Stimulated activated CD8-positive, alpha-beta memory T cell treated with anti-CD3 and anti-CD28 coated beads, Interleukin-4, amount 100 ng/mL, for 1 hour (primary cell): ENCODE measurements at places on chromosomes 6 and 20.

- no peak for DNase-seq
Observed at GRCh38 chr6:309947-310346, 17.7 kb downstream of the DUSP22 start.

DNA sequence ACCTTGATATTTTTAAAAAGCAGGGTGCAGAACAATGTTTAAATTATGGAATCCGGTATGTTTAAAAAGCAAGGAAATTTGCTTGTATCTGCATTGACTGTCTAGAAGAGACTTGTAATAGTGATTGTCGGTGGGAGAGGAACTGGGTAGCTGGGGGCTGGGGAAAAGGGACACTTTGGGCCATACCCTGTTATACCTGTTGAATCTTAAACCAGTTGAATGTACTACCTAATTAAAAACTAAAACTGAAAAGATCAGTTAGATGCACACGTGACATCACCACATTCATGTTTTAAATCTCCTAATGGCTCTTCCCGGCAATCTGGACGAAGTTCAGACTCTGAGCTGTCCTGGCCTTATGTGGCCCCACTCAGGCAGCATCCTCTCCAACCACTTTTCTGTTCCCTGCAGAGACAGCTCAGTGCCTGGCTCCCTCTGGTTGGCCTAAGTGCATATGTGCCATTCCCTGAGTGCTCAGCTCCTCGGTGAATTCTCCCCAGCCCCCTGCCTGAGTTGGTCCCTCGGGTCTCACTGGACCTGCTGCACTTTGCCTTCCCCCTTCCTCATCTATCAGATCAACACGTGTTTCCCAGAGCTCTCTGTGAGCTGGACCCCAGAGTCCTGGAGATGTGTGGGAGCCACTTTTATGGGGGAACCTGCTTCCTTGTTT, 36.3 kb downstream of the SLC52A3 start:
- DNase-seq = no peak

GRCh38 chr20:31925631-31926030, 26.2 kb downstream of the PDRG1 start:
- no peak for DNase-seq

GRCh38 chr6:111114087-111114443, 26.8 kb downstream of the SLC16A10 start:
- DNase-seq = no peak

DNA sequence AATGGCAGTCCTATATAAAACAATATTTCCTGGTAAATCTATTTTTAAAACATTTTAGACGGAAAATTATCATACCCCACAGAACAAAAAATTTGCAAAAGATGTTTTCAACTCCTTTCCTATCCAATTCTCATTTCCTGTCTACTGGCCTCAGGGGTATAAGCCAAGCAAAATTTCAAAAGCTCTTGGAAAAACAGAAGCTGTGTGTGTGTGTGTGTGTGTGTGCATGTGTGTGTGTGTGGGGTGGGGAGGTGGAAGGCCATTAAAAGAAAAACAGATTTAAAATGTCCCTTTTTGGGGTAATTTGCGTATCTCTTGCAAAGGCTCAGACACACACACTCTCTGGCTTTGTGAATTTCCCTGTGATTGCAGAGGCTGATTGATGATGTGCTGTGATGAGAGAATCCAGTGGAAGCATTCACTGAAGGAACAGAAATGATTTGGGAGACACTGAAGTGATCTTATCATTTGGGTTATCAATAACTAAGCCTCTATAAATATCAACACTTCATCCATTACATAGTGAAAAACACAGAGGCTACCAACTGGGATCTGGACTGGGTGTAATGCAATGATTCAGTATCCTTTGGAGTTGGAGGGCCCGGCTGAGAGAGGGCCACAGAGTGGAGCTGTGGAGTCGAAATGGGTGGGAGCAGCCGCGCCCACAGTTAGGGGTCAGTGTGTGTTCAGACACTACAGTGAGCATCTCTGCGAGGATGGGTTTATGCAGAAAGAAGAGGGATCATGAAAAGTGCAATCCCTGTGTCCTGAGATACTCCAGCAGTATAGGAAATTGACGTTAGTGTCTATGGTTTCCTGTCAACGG, 106.8 kb upstream of the PREP start:
- DNase-seq = no peak

GRCh38 chr6:49336514-49337131, 126.4 kb downstream of the MMUT start:
- DNase-seq = no peak

- no peak for DNase-seq
Observed at GRCh38 chr6:168602576-168602975, 161.6 kb downstream of the SMOC2 start.

GRCh38 chr6:66897576-66897975, 1190.5 kb upstream of the EYS start:
- DNase-seq = no peak

DNA sequence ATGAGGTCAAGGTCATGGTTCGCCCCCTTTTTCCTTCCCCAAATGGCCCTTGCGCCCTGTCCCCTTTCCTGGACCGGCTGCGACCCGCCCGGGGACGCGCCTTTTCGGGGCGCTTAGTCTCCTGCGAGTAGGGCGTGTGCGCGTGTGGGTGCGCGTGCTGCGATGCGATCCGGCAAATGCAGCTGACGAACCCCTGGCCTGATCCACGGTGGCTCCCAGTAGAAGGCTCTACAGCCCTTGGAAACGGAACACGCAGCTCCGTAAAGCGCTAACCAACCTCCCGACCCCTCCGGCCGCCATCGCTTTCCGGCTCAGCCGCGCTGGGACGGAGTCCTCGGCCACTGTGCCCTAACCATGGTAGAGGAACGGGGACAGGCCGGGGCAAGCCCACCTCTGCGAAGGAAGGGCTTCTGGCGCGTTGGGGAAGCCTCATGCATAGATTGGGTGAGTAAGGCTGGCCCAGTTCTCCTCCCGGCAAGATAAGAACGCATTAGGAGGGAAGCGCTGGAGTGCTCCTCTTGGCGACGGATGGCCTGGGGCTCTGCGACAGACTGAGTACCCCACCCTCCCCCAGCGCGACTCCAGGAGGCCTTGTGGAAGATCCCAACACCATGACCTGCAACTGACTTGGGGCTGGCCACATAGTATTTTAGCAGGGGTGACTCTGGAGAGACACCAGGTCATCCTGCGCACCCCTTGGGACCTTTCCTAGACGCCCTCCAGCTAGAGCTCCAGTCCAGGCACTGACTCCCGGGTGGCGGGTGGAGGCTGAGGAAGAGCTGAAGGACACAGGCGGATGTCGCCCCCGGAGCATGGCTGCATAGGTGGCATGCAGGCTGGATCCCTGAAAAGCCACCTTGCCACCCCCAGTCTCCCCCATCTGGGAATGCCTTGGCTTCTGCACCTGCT, 1.1 kb upstream of the SLC4A11 start:
- no peak for DNase-seq

DNA sequence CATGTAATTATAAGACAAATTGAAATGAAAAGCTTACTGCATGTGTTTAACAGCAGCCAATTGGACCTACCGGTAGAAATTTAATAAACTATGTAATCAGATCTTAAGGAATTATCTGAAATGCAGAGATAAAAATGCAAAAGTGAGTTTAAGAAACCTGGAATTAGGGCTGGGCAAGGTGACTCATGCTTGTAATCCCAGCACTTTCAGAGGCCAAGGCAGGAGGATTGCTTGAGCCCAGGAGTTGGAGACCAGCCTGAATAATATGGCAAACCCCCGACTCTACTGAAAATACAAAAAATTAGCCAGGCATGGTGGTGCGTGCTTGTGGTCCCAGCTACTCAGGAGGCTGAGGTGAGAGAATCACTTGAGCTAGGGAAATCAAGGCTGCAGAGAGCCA, 74.1 kb downstream of the HFE start:
- no peak for DNase-seq

DNA sequence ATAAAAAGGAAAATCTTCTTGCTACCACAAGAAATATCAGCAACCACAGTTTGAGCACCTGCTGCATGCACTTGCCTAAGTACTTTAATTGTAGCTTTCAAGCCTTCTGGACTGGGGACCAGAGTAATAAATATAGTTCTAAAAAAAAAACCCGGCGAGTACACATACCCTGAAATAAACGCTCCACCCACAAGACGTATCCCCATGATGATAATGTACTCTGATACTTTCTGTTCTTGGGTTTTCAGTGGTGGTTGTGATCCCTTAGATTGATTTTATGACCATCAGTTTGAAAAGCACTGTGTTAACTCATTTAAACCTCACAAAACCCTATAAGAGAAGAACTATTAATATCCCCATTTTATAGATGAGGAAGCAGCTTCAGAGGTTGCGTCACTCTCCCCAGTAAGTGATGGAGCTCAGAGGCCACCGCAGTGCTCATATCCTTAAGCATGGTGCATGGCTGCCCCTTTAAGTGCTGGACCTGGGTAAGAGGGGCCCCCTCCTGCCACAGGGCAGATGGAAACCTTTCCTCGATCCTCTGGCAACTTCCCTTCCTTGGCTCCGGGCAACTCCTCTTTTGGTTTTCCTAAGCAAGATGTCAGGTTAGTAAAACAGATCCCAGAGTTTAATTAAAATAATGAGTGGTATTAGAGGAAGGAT, 67.3 kb downstream of the KCNB1 start:
- DNase-seq = no peak

GRCh38 chr6:143614235-143614634, 63.5 kb upstream of the PHACTR2 start:
- no peak for DNase-seq
